ENCODE measurements at places on chromosomes 2 and 18.

DNA sequence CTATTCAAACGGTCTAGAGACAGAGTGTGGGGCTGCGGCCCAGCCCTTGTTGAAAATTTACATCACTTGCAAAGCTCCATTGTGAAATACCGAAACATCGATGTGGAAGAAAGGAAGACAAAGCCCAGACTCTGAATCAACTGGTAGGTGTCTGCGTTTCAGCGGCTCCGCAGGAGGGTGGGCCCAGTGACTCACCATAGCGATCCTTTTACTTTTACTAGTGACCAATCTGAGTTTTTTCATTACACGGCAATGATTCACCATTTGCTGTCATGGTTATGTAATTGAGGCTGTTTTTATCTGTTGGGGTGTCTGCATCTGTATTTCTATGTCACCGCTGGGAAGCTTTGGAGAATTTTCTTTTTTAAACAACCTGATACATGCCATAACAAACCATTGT, 66.6 kb upstream of the ODC1 start:
- peak; percentile 54 for DNase-seq

DNA sequence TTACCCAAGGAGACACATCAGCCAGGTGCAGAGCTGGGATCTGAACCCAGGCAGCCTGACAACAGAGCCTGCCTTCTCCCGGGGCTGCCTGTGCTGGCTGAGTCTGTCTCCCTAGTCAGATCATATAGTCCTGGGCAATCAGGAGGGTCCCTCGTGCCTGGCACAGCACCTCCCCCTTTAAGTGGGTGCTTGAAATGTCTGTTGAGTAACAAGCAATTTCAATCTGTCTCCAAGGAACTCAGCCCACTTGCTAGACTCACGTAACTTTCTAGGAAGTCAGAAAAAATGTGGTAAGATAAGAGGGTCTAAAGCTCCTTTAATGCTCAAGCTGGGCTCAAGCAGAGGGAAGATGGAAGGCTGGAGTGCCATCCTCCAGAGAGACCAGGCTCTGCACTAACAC, 51.9 kb downstream of the REEP1 start:
- no peak for DNase-seq

DNA sequence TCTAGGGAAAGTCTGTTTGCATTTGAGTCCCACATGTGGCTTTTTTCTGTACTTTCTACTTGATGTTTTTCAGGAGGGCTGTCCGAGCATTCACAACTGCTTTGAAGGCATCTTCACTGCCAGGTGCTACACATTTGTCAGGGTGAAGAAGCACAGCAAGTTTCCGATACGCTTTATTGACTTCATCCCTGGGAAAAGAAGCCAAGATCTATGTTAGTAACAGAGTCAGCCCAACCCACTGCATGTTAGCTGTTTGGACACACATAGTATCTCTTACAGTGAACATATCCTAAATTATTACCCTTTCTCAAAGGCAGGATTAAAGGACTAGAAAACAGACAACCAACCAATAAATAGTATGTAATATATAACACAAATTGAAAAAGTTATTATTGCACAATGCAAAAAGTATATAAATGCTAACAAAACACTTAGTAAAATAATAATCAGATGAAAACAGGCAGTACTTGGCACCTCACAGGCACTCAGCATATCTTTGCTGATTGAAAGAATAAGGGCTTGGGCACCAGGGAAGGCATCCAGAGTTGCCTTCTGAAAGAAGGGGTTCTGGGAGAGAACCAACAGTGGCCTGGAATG, 24.1 kb downstream of the DNAJC27 start:
- DNase-seq = no peak

DNA sequence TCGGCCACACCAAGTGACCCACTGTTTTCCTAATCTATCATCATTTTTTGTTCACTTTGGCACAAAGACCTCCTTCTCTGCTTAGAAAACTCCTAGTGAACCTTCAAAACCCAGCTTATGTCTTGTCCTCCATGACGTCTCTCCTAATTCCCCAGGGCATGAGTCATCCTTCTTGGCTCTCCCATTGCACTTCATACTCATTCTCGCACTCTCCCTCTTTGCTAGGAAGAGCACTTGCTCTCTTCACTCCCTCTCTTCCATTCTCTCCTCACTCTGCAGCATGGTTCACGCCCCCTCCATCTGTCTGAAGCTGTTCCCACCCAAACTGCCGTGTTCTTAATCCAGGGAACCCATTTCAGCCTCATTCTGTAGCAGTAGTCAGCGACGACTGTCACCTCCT, 103.9 kb downstream of the MRO start:
- no peak for DNase-seq

DNA sequence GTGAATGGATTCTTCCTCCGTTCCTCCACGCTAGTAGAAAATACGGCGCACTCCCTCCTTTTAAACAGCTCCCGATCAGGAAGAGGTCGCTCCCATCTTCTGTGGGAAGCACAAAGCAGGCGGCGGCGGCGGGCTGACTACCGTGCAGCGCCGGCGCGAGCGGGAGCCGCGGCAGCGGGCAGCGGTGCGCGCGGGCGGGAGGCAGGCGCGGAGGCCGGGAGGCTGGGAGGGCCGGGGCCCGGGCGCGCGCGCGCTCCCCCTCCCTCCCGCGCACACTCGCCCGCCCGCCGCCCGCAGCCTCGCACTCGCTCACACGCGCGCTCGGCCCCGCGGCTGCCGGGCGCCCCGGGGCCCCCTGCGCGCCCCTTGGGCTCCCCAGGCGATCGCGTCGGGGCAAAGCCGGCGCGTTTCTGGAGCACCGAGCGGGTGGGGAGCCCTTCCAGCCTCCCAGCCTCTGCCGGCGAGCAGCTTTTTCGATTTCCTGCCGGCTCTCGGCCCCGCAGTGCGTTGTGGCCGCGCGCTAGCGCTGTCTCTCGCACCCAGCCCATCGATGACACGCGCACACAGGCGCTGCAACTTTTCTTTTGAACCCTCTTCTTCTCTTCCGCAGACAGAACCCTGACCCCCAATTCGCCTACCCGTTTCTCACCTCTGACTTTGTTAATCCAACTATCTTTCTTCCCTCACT, at the start of gene SLC8A1:
SLC8A1 (minus strand) TSS at position 173 of the 688 bp plus-strand sequence.
- no peak for DNase-seq

- peak; percentile 46 for DNase-seq
Observed at GRCh38 chr2:9336241-9336575, 87.1 kb downstream of the ITGB1BP1 start.

GRCh38 chr2:177573120-177573519, 180.5 kb downstream of the AGPS start:
- DNase-seq = no peak

GRCh38 chr2:103873716-103874351, 980.1 kb upstream of the POU3F3 start:
- no peak for DNase-seq

- no peak for DNase-seq
Observed at GRCh38 chr2:231418820-231419640, 23.5 kb downstream of the B3GNT7 start.

DNA sequence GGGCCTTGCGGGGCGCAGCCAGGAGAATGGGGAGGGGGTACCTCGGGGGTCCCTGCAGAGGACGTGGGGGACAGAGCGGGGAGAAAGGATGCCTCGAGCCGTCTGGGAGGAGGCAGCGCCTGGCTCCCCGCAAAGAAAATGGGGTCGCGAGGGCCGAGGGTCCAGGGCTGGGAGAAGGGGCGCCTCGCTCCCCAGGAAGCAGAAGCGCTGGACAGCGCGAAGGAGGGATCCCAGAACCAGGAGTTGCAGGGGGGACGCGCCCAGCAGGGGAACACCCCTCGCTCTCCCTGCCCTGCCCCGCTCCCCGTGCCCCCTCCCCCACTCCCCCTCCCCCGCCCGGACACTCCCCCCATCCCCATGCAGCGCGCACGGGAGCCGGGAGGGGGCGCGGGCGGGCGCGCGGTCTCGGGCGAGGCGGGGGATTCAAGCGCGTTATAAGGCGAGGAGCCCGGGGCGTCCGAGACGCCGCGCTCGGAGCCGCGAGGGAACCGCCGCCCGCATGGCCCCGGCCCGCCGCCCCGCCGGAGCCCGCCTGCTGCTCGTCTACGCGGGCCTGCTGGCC, at the start of gene ERFE:
ERFE (plus strand) TSS at position 462 of the 562 bp plus-strand sequence; CDS start at position 500, 38 bp downstream.
- no peak for DNase-seq

DNA sequence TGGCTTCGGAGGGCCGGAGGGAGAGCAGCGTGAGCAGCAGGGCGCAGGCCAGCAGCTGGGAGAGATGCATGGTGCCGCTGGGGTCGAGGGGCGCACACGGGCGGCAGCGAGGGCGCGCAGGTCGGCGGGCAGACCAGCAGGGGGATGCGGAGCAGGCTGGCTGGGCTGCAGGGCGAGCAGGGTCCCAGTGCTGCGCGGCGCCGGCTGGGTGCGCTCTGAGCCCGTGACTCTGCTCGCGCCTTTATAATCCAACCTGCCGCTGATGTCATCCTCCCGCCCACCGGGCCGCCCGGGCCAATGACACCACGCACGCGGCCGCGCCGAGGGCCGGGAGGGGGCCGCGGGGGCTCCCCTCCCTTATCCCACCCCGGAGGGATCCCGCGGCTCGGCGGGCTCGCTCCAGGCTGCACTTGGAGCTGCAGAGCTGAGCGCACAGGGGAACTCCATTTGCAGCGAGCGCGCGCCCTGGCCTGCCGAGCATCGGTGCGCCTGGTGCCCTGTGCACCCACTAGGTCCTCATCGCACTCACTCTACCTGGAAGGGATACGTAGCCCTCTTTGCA, at the start of gene NPPC:
NPPC (minus strand) TSS at position 217 of the 562 bp plus-strand sequence; CDS start at position 70, 147 bp downstream.
- no peak for DNase-seq

GRCh38 chr2:73343992-73344391, 41.6 kb upstream of the ALMS1 start:
- no peak for DNase-seq

DNA sequence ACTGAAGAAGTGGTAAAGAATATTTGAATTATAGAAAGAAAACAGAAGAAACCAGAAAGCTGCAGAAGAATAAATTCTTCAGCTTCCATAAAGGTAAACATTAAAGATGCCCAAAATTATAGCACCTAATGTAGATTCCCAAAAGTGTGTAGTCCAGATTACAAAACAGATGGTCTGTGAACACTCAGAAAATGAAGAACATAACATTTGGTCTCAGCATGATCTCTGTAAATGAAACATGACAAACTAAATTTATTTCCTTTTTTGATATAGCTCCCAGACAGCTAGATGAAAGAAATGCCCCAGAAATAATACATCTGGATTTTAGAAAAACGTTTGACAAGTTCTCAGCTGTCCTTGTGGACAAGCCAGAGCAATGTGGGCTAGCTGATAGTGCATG, 794.2 kb upstream of the NXPH2 start:
- no peak for DNase-seq

GRCh38 chr18:79274823-79275222, 120.9 kb upstream of the NFATC1 start:
- DNase-seq = no peak

GRCh38 chr2:25552318-25552717, 121.1 kb downstream of the DTNB start:
- DNase-seq = no peak

- no peak for DNase-seq
Observed at GRCh38 chr2:7154656-7155055, 237.4 kb downstream of the RNF144A start.
